ENCODE measurements at places on chromosomes 3 and 15.

GRCh38 chr3:122469659-122470058 lies 45.1 kb downstream of the KPNA1 start:
- no peak for DNase-seq

DNA sequence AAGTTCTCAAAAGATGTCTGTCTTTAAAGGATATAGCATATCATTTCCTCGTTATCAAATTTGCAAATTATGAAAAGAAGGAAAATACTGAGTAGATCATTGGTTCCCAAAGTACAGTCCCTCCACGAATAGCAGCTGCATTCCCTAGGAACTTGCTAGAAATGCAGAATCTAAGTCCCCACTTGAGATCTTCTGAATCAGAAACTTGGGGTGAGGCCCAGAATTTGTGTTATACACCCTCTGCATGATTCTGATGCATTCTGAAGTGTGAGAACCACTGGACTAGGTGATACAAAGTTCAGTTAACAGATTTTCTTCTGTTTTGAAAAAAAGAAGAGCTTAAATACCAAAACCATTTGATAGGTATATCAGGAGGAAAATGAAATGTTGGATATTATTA lies 77.1 kb downstream of the SLC25A26 start:
- no peak for DNase-seq

- DNase-seq, result no peak
Observed at GRCh38 chr15:54083501-54083900, 105.3 kb downstream of the UNC13C start.

DNA sequence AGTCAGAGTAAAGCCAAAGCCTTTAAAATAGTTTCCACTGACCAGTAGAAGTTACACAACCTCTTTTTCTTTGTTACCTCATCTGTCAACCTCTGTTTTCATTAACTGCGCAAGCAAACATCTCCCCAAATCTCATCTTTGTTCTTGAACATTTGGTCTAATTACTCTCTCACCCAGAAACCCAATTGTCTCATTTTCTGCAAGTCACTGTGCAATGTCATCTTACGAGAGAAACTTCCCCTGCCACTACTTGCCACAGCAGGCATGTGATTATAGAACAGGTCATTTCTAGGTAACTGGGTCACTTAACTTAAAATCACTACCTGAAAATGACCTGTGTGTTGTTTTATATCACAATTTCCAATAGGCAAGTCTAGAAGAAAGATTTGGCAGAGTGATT lies 159.4 kb downstream of the SI start:
- DNase-seq, result no peak

DNA sequence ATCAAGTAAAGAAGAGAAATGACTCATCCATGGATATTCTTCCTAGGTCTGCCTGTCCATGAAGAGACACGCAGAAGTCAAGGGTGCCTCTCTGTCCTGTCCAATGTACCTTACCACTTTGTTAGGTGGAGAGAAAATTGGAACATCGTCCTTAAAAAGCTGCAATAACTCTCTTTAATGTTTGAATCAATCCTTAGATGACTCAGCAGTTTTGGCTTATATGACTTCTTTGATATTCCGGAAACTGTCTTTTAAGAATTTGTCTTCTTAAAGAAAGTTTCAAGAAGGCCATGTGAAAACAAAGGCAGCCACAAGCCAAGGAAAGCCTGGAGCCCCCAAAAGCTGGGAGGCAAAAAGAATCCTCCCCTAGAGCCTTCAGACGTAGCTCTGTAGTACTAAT lies 49.2 kb downstream of the MRPL3 start:
- DNase-seq, result no peak

DNA sequence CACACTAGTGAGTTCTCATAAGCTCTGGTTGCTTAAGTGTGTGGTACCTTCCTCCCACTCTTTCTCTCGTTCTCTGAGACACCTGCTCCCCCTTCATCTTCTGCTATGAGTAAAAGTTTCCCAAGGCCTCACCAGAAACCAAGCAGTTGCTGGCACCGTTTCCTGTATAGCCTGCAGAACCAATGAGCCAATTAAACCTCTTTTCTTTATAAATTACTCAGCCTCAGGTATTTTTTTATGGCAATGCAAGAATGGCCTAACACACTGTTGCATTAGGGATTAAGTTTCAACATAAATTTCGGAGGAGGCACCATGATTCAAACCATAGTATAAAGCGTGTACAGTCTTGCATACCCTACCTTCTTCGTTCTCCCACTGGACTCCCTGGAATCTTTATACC lies 252.3 kb upstream of the CHRM5 start:
- DNase-seq, result no peak

DNA sequence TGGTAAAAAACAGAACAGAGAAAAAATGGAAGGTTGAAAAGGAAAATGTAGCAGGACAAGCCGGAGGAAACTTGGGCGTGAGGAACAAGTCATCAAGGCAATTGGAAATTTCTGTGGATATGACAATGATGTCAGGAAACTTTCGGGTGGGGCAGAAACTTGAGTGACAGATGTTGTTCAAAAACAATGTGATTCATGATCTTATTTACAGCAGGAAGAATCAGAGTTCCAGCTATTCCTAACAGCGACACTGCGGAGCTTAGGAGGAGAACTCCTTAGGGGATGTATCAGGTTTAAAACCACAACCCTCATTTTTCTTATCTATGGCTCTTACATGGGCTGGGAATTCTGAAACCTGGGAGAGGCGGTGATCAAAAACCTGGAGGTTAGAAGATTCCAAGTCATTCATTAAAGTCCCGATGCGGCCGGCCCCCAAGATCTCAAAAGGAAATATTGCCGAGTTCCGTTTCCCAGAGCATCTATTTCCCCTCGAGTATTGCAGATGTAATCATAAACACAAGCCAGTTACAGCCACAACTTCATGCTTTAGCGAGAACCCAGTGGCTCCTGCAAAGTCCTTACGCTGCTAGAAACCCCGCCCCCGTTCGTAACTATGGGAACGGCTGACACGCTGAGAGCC lies 659 bp upstream of the ARRDC4 start:
- DNase-seq, result no peak

DNA sequence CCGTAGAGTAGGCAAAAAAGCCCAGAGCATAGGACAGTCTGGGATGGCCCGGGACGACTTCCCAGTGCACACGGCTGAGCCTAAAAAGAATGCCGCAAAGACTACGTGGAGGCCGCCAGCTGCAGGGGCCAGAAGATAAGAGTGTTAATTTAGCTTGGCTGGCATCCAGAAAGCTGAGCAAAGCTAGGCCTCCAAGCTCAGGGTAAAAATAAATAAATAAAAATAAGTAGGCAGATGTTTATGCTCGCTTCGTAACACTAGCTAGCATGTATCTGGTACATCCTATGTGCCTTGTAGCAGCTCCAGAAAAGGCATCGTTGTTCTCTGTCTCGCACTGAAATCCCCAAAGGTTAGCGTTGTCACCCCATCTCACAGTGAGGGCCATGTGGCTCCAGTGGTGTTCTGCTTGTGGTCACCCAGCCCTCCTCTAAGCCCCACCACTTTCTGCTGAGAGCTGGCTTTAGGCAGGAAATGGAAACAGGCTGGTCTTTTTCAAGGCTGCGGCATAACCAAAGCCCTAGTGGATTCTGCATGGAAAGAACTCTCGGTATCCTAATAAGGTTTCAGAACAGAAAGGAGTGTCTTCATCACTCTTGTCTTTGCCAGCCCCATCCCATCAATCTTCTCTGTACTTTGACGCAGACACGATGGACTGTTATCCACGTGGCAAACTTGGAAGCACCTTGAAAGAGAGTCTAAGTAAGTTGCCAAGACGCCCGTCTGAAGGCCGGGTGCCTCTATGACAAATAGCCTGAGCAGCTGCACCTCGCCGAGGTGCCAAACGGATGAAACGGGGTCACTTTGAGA lies 58.1 kb upstream of the MEF2A start:
- DNase-seq, result no peak

- DNase-seq, result no peak
Observed at GRCh38 chr3:177527182-177527581, 329.9 kb upstream of the TBL1XR1 start.

DNA sequence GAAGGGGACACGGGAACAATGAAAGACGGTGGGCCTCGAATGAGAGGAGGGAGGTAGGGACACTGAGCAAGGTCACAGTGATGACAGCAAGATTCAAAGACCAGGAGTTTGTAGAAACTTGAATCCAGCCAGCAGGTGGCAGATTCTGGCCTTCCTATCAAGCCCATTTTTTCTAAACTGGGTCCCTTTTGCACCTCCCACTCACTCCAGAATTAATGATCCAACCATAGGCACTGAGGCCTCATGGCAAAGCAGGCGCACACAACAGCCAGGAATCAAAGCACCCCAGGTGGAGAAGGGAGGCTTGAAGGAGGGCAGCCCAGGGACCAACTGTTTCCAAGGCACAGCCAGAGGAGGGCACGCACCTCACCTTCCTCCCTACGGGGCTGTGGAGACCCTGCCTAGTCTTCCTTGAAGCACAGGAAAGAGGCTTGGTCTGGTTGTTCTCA lies 90.2 kb downstream of the ANP32A start:
- no peak for DNase-seq

DNA sequence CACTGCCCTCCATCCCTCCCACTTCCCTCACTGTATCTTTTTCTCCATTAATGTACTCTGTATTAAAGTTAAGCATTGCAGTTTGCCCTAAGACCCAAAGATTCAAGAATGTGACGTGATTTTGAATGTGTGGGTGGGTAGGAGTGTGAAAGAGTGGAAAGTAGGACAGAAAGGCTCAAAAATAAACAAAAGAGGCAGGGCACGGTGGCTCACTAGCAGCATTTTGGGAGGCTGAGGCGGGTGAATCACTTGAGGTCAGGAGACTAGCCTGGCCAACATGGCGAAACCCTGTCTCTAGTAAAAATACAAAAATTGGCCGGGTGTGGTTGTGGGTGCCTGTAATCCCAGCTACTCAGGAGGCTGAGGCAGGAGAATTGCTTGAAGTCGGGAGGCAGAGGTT lies 18.4 kb downstream of the TFRC start:
- no peak for DNase-seq
